NCI-H510A treated with DMSO at 0.1 percent for 48 hours (cell line): ENCODE measurements at places on chromosomes 2 and 18.

DNA sequence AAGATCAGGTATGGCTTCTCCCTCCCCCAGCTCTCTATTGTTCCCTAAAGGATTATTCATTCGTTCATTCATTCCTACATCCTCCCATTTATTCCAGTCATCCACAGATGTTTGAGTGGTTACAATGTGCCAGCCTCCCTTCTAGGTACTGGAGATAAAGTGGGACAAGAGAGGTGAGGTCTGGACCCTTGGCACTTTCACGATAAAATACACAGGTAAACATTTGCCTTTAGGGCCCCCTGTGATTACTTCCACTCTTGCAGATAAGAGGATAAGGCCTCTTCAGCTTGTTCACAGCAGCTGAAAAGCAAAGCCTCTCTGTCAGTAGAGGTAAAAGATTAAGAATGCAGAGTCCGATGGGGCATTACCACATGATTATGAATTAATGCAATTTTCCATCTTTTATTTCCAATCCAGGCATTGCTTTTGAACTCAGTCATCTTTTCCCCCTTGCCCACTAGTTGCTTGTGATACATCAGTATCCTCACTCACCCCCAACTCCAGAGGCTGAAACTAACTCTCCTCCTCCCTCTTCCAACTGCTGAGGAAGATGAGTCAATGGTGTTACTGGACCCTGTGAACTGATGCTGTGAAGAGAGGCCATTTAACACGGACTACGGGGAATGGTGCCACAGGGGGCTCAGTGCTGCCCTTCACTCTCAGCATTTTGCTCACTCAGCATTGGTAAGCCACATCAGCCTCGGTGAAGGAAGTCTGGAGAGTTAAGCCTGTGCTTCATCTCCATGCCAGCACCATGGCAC, 1.1 kb upstream of the DPP4 start:
- no peak for DNase-seq

GRCh38 chr18:33751613-33752221, 173.7 kb downstream of the ASXL3 start:
- DNase-seq: peak; percentile 91

- no peak for DNase-seq
Observed at GRCh38 chr2:102028470-102028869, 36.7 kb downstream of the IL1R2 start.

DNA sequence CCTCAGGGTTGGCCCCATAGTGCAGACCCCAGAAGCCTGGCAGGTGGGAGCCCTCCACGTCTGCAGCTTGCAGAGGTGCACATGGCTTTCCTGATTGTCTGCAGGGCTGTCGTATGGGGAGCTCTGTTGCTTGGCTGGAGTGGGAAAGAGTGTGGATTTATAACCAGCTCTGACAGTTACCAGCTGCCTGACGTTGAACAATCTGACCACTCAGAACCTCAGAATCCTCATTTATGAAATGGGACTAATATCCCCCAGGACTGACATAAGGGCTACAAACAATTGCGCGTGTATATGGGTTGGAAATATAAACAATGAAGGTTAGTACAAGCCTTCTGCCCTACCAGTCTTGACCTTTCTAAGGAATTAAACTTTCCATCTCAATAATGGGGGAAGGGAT, 13.9 kb upstream of the PXDN start:
- no peak for DNase-seq

GRCh38 chr2:3966470-3966869, 263.1 kb downstream of the DCDC2C start:
- DNase-seq: no peak
